NCI-H2107 (cell line): ENCODE measurements at places on chromosomes 5 and 9.

DNA sequence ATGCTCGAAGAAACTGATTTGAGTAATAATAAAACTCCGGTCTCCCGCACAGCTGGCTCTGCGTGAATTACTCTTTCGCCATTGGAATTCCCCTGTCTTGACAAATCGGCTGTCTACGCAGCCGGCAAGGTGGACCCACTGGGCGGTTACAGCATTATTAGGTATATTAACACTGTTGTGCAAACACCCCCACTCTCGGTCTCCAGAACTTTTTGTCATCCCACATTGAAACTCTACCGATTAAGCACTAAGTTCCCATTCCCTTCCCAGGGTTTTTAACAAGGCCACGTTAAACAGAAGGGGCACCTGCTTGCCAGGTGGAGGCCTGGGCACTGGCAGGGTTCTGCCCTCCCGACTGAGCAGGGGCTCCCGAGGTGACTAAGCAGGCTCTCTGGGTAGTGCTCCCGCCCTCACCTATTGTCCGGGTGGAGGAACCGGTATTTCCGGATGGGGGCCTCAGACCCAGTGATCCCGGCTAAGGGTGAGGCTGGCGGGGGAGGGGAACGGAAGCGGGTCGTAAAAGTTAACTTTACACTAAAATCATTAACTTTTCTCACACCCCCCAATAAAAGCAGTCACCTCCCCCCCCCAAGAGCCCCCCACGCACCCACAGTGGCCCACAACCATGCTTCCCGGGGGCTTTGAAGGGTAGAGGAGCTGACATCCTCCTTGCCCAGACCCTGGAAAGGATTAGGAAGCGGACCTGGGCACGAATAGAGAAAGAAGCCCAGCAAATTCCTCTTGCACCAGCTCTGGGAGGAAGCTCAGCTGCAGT lies 53.5 kb upstream of the TJP2 start:
- peak; percentile 55 for DNase-seq

DNA sequence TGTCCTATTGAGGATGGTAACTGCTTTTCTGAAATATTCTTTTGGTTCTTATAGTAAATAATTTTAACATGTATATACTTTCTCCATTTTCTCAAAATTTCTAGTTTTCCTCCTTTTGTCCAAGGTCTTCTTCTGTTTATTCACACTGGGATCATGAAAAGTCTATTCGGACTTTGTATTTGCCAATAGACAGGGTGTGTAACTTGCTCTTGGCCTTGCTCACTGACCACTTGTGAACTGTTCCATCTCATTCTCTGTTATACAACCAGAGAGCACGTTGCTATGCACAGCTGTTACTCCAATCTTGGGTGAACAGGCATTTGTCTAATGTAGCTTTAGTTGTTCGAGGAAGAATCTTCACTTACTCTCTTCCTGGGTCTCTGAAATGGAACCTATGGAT lies 388.9 kb downstream of the SH3GL2 start:
- DNase-seq: no peak

DNA sequence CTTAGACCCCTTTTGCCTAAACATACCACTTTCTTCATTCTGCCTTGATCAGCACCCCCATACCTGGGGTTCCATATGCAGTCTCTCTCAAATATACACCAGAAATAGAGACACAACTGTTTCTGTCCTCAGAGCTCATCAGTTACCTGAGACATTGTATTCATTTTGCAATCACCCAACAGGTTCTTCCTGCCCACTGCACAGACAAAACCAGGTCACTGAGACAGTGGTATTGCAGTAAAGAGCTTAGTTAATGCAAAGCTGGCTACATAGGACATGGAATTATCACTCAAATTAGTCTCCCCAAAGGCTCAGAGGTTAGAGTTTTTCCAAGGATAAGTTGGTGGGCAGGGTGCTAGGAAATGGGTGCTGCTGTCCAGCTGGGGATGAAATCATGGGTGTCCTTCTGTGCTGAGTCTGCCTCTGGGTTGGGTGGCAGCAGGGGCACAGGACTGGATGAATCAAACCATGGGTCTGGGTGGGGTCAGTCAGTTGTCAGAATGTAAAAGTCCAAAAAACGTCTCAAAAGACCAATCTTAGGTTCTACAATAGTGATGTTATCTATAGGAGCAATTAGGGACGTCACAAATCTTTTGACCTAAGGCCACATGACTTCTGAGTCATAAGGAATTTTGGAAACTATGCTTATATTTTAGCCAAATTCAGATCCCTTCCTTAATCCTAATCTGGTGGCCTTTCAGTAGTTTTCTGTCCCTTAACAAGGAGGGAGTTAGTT lies 41.0 kb downstream of the KCNV2 start:
- DNase-seq: no peak

GRCh38 chr9:98997604-98998003 lies 53.9 kb downstream of the COL15A1 start:
- DNase-seq: no peak

GRCh38 chr5:132854301-132854700 lies 12.0 kb downstream of the GDF9 start:
- DNase-seq: no peak

DNA sequence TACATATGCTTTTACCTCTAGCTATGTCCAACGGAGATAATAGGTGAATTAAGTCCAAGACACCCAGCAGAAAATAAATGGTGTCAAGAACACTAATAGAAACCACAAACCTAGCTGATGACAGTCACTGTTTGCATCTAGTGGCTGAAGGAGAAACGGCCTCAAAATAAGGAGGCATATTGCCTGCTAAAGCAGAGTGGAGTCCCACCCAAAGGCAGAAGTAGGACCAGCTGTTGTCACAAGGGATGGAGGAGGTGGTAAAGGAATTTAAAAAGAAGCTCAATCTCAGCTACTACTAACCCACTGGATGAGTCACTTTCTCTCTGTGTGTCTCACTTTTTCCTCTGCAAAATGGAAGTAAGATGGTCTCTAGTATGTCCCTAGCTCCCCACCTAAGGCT lies 224.3 kb downstream of the GRIA1 start:
- DNase-seq: no peak

DNA sequence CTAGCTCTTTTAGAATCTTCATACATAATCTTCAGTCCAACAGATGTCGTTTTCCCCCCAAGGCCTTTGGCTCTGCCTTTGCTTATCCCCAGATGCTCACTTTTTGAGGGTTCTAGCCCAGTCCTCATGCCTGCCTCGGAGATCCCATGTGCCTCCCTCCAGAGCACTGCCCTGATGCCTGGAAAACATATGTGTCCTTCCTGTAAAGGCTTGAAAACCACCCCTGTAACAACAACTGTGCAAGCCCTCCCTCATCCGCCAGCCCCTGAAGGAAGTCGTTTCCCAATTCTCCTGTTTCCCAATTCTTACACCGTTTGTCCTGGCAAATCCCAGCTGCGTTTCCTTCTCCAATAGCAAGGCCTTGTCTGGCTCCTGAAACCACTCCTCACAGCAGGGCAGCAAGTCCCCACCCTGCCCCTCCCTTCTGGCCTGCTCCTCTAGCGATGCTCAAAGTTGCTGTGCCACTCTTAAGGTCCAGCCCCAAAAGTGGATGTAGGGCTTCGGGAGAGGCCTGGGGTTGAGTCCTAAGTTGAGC lies 52.2 kb downstream of the SLC36A1 start:
- no peak for DNase-seq

GRCh38 chr5:56640763-56641406 lies 174.5 kb upstream of the MAP3K1 start:
- DNase-seq: no peak

GRCh38 chr9:14246951-14247350 lies 67.0 kb downstream of the NFIB start:
- no peak for DNase-seq

DNA sequence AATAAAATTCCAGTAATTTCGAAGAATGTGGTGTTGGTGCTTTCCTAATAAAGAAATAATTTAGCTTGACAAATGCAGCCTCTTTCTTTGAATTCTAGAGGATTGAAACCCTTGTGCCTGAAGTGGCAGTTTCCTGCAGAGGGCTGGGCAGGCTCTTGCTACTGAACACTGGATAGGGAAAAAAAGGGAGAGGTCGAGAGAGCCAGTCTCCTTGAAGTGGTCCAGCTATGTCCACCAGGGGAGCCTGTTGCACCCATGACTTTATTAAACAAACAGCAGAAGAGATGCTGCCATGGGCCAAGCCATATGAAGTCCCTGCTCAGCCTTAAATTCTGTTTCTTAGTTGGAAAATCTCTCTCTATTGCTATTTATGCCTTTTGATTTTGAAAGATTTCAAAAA lies 178.4 kb downstream of the SMARCA2 start:
- no peak for DNase-seq

- DNase-seq: no peak
Measured at GRCh38 chr5:90549729-90550275, 8.8 kb upstream of the ADGRV1 start.

DNA sequence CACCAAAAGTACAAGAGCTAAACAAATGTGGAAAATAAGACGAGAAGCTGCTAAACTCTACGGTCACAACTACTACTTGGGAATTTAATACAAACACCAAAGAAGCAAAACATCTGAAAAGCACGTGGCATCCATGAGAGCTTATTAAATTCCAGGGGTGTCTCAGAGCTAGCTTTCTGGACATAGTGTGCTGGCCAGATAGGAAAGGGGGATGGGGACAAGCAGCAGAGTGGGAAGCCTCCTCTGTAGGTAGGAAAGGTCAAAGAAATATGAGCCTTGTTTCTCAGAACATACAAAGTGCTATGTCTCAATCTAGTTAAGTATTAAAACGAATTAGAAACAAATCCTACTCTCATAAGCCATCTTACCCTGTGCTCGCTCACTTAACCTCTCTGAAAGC lies 51.3 kb upstream of the GOLPH3 start:
- DNase-seq: no peak

DNA sequence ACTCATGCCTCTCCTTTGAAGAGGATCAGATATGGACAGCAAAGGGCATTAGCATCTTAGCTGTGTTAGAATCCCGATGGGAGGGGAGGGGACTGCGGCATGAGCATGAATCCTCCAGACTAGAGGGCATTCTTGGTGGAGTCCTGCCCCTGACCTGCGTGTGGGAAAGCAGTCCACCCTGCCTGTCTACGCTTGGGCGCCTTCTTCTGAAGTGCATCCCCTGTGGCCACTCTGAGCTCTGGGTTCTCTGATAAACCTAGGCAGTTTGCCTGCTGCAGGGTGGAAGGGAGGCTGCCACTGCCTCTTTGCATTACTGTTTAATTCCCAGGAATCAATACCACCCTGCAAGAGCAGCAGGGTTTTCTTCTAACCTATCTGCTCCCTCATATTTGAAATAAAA lies 169.3 kb downstream of the INSYN2B start:
- no peak for DNase-seq

DNA sequence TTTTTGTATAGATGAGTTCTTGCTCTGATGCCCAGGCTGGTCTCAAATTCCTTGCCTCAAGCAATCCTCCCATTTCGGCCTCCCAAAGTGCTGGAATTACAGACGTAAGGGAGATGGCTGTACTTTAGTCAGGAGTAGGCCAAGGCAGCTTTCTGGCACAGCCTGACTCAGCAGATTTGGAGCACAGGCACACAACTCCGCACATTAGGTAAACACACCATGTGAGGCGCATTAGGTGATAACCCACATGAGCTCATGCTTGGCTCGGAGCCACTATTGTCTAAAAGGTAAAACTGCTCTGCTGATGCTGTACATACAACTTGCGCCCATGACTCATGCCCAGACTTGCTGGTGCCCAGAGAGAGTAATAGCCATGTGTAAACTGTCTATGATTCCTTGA lies 1157.9 kb downstream of the TAF11L14 start:
- no peak for DNase-seq

- no peak for DNase-seq
Measured at GRCh38 chr5:139061274-139061673, 136.9 kb downstream of the SIL1 start.

DNA sequence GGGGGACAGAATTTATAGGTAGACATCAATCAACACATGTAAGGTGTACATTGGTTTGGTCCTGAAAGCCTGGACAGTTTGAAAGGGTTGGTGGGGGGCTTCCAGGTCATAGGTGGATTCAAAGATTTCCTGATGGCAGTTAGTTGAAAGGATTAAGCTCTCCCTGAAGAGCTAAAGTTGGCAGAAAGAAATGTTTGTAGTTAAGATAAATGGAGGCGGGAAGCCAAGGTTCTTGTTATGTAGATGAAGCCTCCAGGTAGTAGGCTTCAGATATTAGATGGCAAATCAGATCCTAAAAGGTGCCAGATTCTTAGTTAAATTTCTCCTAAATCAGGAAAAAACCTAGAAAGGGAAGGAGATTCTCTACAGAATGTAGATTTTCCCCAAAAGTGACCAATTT lies 9.0 kb upstream of the LRRTM2 start:
- no peak for DNase-seq

DNA sequence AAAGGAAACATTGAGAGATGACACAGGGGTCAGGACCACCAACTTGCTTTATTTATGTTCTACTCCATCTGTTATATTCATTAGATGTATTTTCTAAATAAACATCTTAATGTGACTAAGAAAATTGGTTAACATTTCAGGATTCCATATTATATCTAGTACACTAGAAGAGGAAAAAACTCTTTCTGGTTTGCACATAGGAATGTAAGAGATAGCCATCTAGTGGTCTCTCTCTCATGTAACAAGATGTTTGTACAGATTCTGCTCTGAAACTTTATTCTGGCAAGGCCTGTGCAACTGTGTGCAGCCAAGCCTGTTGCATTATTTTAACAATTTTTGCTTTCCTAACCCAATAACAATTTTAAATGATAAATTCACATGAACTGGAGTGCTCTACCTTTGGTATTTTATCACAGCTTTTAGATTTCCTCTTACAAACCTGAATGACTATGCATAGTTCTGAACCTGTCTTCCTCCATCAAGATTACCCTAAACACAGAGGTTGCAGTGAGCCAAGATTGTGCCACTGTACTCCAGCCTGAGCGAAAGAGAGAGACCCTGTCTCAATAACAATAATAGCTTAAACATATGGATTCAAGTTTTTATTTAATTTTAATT lies 148.2 kb downstream of the GIN1 start:
- DNase-seq: no peak

DNA sequence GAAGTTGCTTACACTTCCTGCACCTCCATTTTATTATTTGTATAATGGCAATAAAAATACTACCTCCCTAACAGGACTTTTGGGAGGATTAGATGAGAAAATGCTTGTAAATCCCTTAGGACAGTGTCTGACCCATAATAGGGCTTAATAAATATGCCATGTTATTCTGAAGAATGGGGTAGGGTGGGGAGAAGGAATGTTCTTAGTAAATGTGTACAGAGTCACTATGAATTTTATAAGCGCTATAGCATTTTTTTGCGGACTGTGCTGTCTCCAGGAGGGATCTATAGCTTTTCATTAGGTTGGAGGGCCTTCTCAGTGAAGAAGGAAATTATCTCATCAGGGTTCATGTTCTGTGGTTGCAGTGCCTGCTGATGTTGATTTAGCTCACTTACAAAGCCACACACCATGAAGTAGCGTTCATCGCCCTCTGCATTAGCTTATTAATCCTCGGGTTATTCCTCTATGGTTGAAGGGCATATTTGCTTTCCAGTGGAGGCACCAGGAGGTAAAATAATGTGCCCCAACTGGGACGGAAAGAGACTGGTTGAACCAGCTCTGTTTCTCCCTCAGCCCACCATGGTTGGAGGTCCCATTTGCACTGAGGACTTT lies 497.1 kb downstream of the ARHGEF28 start:
- peak; percentile 27 for DNase-seq

DNA sequence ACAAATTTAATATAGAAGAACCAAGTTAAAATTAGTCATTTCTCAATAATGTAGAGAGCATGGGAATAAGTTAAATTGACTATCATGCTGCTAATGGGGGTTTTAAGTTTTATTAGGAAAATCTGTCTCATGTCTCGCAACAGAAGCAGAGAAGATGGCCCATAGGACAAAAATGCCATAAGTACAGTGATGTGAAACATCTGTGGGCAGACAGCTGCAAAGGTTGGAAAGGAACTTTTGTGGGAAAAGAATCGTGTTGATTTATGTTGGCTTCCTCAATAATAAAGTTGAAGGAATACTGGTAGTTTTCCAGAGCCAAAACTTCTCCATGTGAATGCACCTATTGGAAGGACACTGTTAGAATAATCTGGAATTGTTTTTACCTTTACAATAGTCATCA lies 44.8 kb downstream of the VCAN start:
- no peak for DNase-seq
